Activated CD8-positive, alpha-beta T cell treated with anti-CD3 and anti-CD28 coated beads for 36 hours (primary cell): ENCODE measurements at places on chromosomes 2 and 18. TPM values are rescaled to one million over a fixed set of nuclear protein-coding genes. Genes with fewer than 3 reads are reported as not detected.

The SCN3A gene
- 0.07 TPM for total RNA-seq

The CNGA3 gene
- total RNA-seq: not detected

DNA sequence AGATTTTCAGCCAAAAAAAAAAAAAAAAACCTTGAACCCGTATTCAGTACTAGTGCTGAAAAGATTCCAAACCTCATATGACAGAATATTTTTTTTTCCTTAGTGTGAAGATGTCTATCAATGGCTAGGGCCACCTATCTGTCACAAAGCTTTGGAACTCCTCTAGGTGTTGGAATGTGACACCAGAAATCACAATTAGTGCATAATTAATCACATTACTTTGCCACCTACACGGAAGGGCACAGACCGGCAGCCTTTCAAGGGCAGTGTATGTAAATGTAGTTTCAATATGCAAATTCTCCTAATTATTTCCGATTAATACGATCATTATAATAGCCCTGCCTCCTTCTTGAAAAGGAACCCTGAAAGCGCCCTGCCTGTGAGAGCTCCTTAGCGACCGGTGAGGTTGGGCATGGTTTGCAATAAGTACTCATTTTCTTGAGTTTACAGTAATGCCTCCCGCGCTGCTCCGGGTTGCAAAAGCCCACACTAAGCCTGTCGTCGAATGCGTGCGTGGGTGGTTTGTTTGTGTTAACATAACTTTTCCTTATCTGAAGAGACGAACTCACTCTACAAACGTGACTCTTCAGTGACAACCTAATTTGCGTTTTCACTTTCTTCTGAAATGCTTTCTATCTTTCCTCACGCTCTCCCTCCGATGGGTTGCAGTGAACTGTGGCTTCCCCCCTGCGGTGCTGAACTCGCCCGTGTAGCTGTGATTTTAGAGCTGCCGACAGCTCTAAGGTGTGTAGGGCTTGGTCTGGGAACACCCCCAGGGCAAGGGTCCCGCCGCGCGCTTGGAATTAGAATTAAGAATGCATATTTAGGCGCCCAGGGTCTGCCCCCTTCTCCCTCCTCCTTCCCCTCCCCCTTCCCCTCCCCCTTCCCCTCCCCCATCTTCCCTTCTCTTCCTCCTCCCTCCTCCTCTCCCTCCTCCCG, 765 bp upstream of the ID2 start:
- peak; percentile 94 for DNase-seq

The ACVR2A gene
- 0.63 TPM for total RNA-seq

The MTX2 gene
- 27.3 TPM for total RNA-seq

GRCh38 chr2:133986081-133986837, 267.6 kb upstream of the MGAT5 start:
- DNase-seq: no peak

GRCh38 chr2:47270421-47270820, 115.3 kb upstream of the STPG4 start:
- DNase-seq: no peak

The VPS4B gene
- 35.9 TPM for total RNA-seq

- DNase-seq: no peak
Measured at GRCh38 chr2:130871843-130872740, 35.4 kb downstream of the ARHGEF4 start.

- no peak for DNase-seq
Measured at GRCh38 chr2:55843096-55843993, 80.2 kb downstream of the EFEMP1 start.

DNA sequence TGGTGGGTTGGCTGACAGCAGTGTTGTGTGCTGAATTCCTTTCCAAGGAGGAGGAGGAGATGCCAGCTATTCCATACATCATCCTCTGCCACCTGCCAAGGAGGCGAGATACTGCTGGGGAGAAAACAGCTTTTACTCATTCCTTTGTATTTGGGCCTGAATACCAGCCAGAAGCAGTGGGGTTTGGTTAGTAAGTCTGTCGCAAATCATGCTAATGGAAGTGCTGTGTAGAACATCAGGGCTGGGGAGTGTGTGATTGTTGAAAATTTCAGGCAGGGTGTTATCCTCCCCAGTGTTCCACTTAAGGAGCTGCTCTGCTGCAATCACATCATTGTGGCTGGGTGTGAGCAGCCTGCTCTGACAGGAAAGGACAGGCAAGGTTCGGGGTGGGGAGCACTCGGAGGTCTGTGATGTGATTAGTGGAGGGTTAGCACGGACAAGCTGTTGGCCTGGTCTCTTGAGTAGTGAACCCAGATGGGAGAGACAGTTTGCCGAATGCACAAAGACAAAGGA, 128.2 kb upstream of the DLX2 start:
- DNase-seq: no peak

The SLC5A7 gene
- total RNA-seq: not detected

- DNase-seq: no peak
Measured at GRCh38 chr18:11199477-11199876, 50.1 kb upstream of the PIEZO2 start.

DNA sequence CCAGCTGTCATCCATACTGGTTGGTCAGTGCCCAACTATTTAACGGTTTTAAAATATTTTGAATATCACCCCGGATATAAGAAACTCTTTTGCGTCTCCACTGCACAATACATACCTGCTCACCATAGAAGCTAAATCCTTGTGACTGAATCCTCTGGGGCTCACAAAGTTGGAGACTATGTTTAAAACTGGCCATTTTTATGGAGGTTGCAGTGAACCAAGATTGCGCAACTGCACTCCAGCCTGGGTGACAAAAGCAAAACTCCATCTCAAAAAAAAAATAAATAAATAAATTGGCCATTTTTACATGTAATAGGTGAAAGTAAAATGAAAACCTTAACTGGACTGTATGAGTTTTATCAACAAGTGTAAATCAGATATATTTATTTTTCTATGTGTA, 55.6 kb upstream of the TMEM17 start:
- DNase-seq: no peak

GRCh38 chr18:48751727-48752468, 198.9 kb downstream of the SMAD7 start:
- DNase-seq: no peak

GRCh38 chr2:127927384-127927783, 41.6 kb upstream of the AMMECR1L start:
- no peak for DNase-seq

The AGAP1 gene
- total RNA-seq: 2.9 TPM

GRCh38 chr2:42984617-42985016, 192.2 kb upstream of the HAAO start:
- no peak for DNase-seq

DNA sequence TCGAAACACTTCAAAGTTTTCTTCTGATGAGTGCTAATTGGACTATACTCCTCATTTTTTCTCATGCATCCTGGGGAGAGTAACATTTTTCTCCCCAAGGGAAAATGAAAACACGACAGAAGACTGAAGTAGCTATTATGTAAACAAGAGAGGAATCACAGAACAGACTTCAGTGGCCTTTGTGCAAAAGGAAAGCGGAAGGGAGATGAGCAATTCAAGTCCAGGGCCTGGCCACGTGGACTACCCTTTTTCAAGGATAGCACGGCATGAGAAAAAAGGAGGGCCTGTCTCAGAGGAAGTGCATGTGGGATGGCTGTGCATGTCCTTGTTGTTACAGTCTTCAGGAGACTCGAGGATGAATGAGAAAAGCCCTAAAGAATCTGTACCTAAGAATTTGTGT, 43.8 kb upstream of the KCNE4 start:
- DNase-seq: no peak

The DCTN1 gene
- total RNA-seq: 67.3 TPM

DNA sequence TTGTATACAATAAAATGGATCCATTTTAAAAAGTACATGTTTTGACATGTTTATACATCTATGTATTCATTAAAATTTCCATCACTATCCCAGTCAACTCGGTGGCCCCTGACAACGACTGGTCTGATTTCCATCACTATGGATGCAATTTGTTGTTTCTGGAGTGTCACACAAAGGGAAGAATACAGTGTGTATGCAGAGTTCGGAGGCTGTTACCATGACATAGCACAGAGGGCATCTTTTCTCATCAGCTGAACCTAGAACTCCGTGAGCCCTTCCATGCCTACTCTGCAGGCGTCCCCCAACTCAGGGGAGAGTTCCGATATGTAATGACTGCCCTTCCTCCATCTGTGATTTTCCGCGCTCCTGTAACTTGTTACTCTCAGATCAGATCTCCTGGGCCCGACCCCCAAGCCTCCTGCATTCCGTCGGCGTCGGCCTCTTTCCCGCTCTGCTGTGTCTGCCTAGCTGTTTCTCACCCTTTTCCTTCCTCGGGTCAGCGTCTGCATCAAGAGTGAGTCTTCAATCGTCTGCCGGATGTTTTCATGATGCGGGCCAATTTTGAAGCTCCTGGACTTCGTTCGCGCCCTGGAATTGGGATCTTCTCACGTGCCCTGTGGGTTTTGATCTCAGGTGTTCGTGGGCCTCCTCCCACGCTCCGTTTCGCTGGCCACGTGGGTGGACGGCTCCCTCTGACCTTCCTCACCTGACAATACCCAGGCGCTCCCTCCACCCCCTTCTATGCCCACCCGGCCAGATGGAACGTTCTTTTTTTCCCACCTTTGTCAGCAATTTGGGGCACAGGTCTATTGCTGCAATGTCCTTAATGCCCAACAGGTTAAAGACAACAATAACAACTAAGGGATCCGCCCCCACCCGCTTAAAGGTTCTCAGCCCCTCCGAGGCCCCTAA, 161.0 kb downstream of the TWIST2 start:
- DNase-seq: no peak

DNA sequence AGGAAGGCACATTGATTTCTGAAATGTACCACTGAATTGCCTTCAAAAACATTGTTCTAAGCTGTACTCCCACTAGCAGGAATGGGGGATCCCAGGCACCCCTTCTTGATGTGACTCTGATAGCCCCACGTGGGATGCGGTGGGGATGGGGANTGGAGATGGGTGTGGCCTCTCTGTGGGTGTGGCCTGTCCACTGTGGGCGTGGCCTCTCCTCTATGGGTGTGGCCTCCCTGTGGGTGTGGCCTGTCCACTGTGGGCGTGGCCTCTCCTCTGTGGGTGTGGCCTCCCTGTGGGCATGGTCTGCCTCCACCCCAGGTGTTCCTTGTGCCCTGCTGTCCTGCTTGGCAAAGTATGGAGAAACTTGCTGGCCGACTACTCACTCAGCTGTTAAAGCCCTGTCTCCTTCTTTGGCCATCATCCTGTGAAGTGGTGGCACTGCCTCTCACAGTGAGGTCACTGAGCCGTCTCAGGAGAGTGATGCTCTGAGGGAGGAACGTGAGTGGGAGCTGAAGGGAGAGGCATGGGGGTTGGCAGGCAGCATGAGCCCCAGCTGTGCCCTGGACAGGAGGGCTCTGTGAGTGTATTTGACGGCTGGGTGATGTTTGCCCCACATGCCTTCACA, 6.7 kb upstream of the PARD6G start:
- DNase-seq: peak; percentile 35

GRCh38 chr2:167331636-167332232, 443.5 kb downstream of the XIRP2 start:
- DNase-seq: peak; percentile 7

DNA sequence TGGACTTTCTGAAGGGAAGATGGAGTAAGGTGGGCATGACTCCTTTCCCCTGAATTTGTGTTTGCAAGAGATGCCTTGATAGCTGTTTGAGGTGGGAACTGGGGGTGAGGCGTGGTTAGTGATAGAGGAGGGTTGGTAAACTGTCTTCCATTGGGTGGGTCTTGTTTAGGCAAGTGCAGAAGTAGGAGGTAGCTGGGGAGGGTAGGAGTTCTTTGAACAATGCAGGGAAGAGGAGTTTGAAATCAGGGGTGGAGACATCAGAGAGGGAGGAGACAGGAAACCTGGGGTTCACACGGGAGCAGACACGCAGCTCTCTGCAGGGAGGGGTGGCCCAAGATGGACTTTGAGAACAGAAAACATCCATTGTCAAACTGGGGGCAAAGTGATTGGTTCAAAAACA, 267.1 kb downstream of the TSN start:
- DNase-seq: no peak

GRCh38 chr2:218332920-218333645, 23.6 kb upstream of the CATIP start:
- DNase-seq: no peak

DNA sequence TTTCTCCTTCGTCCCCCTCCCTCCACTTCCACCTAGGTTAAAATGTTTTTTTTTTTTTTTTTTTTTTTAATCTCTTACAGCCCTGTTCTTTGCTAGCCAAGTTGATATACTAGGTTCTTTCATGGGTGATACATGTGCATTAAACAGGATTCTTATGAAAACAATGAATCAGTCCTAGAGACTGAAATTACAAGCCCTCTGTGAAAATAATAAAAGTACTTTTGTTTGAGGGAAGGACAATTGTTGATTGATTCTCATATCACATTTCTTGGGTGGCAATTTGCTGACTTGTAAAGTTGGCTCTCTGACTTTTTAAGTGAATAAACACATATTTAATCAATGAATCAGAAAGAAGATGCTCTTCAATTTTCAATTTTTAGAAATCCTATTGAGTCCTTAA, 639.9 kb downstream of the LRP1B start:
- DNase-seq: no peak

GRCh38 chr2:57465067-57465466, 581.5 kb upstream of the VRK2 start:
- no peak for DNase-seq

The CCT7 gene
- 660 TPM for total RNA-seq

- DNase-seq: no peak
Measured at GRCh38 chr2:113806217-113806913, 49.9 kb upstream of the SLC35F5 start.

DNA sequence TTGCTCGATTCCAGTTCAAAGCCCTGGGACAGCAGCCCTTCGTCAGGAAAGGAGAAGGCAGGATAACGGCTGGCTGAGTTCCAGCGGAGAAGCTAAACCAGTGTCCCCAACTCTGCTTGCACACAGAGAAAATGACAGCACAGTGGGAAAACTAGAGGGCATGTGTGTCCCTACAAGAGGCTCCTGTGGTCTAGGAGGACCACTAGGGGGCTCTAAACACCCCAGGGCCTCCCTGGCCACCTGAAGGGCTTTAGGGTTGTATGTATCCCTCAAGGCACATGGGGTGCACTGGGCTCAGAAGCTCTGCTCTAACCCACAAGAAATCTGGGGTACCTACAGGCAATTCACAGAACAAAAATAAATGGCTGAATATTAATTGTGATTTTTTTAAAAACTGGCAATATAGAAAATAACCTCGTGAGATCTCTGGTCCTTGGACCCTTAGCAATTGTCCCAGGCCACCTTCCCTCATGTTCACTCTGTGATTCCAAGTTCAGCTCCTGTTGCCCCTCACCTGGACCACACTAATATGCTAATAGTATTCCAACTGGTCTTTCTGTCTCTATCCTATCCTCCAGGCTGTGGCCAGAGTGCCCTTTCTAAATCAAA, 17.5 kb downstream of the STAT1 start:
- peak; percentile 42 for DNase-seq

The AQP12B gene
- total RNA-seq: not detected

- DNase-seq: no peak
Measured at GRCh38 chr2:129912871-129913694, 66.4 kb upstream of the RAB6C start.

DNA sequence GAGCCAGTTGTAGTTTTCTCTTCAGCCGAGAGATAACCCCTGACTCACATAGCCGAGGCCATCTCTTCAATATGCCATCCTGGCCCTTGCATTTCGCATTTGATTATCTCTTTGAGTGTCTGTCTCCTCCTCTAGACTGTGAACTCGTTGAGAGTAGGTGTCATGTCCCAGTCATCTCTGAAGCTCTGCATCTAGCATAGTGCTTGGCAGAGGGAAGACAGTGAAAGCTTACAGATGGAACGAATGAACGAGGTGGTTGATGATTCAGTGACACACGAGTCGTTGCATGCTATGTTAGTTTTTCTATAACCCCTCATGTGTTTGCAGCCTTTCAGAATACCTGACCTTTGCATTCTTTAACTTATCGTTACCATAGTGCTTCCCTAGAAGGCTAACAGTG, 59.9 kb upstream of the CYRIA start:
- peak; percentile 10 for DNase-seq

- no peak for DNase-seq
Measured at GRCh38 chr18:55179425-55179824, 220.2 kb upstream of the CCDC68 start.

The FNDC4 gene
- total RNA-seq: not detected
